ENCODE measurements at places on chromosomes 3 and 15.

DNA sequence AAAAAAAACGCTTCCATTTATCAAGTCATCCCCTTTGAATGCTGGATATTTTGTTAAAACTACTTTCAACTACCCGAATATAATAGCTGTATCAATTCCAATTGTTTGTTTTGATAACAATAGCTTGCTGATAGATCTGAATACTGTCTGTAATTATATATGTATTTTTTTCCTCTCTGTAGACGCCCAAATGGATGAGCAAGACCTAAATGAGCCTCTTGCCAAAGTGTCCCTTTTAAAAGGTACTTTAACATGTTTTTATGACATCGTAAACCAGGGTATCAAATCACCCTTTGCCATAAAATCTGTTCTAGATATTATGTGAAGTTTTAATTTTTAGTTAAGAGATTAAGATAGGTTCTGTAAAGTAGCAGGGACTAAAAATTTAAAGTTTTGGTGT, 111.5 kb upstream of the FLNB start:
- no peak for DNase-seq

- DNase-seq: no peak
Observed at GRCh38 chr15:39188930-39189329, 391.9 kb upstream of the THBS1 start.

DNA sequence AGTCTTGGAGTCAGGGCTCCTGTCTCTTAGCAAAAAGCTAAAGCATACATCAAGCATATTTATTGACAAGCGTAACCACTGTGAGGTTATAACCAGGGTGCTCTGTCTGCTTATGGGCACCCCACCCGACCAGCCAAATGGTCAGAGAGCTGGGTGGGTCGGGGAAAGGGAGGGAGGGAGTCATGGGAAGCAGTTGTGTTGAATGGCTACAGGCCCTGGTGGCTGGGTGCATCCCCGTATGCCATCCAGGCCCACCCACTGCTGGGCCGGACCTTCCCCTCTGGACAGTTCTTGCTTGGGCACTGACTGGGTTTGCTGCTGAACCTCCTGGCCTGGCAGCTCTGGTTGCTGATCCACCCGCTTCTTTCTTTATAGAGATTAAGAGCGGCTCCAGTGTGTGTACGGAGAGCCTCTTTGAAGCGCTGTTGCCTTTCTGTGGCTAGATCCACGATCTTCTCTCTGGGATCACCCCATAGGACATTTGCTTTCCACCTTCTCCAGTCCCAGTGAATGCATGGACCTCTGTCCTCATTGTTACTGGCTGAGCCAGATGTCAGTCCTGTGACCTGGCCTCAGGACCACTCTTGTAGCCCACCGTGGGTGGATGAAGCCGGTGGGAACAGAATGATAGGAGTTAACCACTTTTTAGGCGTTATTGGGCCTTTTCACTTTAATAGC, 59.6 kb downstream of the SMAD3 start:
- DNase-seq: no peak

DNA sequence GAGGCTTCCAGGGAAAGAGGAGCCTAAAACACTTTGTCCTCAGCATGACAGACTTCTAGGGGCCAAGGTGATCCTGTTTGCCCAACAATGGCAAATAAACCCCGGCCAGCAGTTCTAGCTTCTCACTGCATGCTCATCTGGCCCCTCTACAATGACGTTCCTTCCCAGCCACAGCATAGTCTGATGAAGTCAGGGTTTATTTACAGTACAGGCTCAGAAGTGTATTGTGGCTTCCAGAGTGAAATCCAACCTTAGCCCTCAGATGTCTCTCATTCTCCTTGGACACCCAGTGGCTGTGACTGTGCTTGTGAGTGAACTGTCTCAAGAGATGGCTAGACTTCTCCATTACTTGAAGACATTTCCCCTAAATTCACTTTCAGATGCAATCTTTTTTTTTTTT, 40.8 kb downstream of the BFSP2 start:
- no peak for DNase-seq

GRCh38 chr3:153679714-153680113, 441.5 kb upstream of the ARHGEF26 start:
- no peak for DNase-seq

All from glutamatergic neuron (in vitro differentiated cells).